Activated T-cell treated with anti-CD3 and anti-CD28 coated beads, Interleukin-2, amount 50 U/mL, for 72 hours (primary cell): ENCODE measurements at places on chromosomes 3 and 15. TPM values are rescaled to one million over a fixed set of nuclear protein-coding genes. Genes with fewer than 3 reads are reported as not detected.

The KNG1 gene
- total RNA-seq = not detected

The STRA6 gene
- 0.43 TPM for total RNA-seq

DNA sequence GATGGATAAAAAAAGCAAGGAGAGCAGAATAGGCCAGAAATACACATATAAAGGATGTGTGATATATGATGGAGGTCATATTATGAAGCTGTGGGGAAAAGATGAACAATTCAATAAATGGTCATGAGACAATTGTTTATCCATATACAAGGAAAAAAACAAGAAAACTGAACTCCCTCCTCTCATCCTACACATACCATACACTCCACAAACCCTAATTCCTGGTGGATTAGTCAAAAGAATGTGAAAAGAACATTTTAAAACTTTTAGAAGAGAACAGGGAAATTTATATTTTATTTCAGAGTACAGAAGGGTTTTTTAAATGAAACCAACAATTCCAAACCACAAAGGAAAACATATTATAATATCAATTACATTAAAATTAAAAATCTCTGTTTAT, 34.5 kb upstream of the NR2E3 start:
- H3K4me3 ChIP-seq = no peak overlapping the region
- no peak overlapping the region for H3K27ac ChIP-seq
- peaks cover 9% of the 10 kb centered on the region for H3K4me1 ChIP-seq
- DNase-seq = no peak
- peaks cover 10% of the 10 kb centered on the region for H3K27me3 ChIP-seq
- H3K36me3 ChIP-seq = no peaks in the 10 kb centered on the region

The CALML4 gene
- 7.0 TPM for total RNA-seq

The DAZL gene
- total RNA-seq = not detected

The DPPA2 gene
- not detected for total RNA-seq

DNA sequence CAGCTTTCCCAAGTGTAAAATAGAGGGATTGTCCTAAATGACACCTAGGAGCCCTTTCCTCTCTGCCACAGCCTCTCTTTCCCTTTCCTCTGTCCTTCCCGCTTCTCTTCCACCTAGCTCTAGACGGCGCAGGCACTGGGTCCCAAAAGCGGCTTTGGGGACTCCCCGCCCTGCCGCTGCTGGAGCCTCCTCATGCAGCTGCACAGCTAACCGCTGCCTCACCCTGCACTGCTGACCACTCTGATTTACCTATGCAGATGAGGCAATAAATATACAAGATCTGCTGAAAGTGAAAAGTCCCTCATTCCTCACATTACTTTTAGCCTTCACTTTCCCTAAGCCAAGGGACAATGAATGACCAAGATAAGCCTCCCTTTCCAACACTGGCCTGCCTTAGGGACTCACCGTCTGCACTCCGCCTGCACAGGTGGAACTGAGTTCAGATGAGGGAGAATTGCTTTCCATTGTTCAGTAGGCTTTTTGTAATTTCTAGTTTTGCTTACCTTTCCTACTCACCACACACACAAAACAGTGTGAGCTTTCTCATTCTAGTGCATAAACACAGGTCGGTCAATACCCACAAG, 197.5 kb upstream of the BCL6 start:
- H3K27ac ChIP-seq = no peak overlapping the region
- H3K4me1 ChIP-seq = no peaks in the 10 kb centered on the region
- DNase-seq = no peak

GRCh38 chr15:96924570-96924969, 594.1 kb downstream of the NR2F2 start:
- H3K4me1 ChIP-seq = no peaks in the 10 kb centered on the region

DNA sequence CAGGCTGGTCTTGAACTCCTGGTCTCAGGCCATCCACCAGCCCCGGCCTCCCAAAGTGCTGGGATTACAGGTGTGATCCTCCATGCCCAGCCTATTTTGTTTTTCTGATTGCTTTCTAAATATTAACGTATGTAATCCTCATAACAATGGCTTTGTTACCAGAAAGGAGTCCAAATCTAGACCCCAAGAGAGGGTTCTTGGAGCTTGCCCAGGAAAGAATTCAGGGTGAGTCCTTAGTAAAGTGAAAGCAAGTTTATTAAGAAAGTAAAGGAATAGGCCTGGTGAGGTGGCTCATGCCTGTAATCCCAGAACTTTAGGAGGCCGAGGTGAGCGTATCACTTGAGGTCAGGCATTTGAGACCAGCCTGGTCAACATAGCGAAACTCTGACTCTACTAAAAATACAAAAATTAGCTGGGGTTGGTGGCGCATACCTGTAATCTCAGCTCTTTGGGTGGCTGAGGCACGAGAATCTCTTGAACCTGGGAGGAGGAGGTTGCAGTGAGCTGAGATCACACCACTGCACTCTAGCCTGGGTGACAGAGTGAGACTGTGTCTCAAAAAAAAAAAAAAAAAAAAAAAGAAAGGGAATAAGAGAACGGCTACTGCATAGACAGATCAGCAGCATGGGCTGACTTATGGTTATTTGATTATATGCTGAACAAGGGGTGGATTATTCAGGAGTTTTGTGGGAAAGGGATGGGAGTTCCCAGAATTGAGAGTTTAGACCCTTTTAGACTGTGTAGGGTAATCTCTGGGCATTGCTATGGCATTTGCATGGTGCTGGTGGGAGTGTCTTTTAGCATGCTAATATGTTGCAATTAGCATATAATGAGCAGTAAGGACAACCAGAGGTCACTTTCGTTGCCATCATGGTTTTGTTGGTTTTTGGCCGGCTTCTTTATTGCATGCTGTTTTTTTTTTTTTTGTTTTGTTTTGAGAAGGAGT, 36.1 kb downstream of the TYRO3 start:
- no peak overlapping the region for H3K27ac ChIP-seq
- H3K27me3 ChIP-seq = peaks cover 11% of the 10 kb centered on the region
- no peaks in the 10 kb centered on the region for H3K4me1 ChIP-seq
- H3K36me3 ChIP-seq = no peaks in the 10 kb centered on the region
- no peak for DNase-seq

The TRH gene
- not detected for total RNA-seq

The ATP8B4 gene
- 14.0 TPM for total RNA-seq

- DNase-seq = peak; percentile 28
- H3K27me3 ChIP-seq = peaks cover 27% of the 10 kb centered on the region
- no peaks in the 10 kb centered on the region for H3K36me3 ChIP-seq
- no peak overlapping the region for H3K4me3 ChIP-seq
- no peaks in the 10 kb centered on the region for H3K4me1 ChIP-seq
Measured at GRCh38 chr15:55774113-55774970, 31.4 kb upstream of the PRTG start.

The GRM2 gene
- total RNA-seq = 0.48 TPM

GRCh38 chr3:12983319-12983718, 89.9 kb downstream of the IQSEC1 start:
- no peaks in the 10 kb centered on the region for H3K36me3 ChIP-seq
- no peak overlapping the region for H3K4me3 ChIP-seq
- H3K4me1 ChIP-seq = peaks cover 29% of the 10 kb centered on the region
- no peak overlapping the region for H3K27ac ChIP-seq
